ENCODE measurements at places on chromosomes 13 and 19. TPM values are rescaled to one million over a fixed set of nuclear protein-coding genes. Genes with fewer than 3 reads are reported as not detected.

SRRM5 gene
- 0.50 TPM for total RNA-seq

PNMA8B gene
- not detected for total RNA-seq

LRRC4B gene
- total RNA-seq: not detected

ZNF729 gene
- not detected for total RNA-seq

FRY gene
- total RNA-seq: 29.4 TPM

CD33 gene
- not detected for total RNA-seq

SPACA4 gene
- 3.4 TPM for total RNA-seq

PARP4 gene
- total RNA-seq: 78.9 TPM

DNA sequence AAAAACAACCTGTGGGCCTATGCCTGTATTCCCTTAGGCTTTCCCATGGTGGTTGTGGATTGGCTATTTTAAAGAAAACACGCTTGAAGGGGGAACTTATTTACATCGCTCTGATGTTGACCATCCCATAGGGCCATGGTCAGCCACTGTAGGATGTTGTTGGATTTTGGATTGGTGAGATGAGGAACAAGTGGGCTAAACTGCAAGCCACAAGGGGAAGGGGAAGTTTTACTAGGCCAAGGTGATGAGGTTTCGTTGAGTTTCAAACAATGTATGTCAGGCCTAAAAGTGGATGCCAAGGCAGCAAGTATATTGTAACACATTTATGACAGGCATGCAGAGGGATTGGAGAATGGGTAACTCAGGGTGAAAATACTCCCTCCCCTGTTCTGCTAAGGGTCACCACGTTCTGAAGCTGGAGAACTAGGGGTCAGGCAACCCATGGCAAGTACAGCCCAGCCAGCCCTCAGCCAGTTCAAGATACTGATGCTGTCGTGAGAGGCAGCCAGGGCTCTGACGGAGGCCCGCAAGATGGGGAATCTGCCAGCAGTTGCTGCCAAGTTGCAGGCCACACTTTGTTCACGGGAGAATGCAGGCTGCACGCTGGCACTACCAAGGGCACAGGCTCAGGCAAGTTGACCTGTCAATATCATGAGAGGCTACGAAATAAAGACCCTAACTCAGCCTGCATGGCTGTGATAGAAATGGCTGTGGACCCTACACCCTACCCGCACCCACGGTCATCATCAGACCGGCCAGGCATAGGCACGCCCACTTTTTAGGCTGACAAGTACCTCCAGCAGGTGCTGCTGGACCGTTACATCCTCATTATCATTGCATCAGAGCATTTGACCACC is 11.1 kb downstream of the IRGC start:
- peak; percentile 8 for DNase-seq

DNA sequence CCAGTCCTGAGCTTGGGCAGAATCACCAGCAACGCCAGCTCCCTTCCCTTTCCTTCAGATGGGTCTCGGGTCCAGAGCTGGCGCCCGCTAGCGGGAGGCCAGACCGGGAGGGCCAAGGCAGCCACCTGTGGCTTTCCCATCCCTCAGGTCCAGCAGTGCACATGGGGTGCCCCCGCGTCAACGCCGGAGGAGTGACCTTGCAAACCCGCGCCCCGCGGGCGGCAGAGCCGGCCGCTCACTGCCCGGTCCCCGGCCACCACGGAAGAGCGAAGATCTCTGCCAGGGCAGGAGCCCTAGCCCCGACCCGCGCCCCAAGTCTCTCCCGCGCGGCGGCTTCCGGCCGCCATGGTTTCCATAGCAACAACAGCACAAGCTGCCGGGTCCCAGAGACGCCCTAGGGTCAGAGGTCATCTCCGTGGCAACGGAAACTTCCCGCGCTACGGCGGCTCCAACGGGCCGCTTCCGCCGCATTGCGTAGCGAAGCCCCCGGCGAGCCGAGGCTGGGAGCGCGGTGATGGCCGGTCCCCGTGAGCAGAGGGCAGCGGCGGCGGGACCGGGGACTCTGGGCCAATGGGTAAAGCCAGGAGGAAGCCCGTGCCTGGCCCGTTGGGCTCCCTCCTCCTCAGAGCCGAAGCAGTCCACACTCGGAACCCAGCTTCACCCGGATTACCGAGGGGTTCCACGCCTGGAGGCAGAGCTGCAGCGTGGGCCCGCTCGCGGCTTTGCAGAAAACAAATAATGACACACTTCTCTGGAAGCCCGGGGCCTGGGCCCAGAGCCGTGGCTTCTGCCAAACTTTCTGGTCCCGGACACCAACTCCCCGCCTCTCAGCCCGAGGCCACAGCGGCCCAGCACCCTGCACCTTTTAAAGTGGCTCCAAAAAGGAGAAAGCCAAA is 7.4 kb downstream of the FGF14 start:
- DNase-seq: no peak

DNA sequence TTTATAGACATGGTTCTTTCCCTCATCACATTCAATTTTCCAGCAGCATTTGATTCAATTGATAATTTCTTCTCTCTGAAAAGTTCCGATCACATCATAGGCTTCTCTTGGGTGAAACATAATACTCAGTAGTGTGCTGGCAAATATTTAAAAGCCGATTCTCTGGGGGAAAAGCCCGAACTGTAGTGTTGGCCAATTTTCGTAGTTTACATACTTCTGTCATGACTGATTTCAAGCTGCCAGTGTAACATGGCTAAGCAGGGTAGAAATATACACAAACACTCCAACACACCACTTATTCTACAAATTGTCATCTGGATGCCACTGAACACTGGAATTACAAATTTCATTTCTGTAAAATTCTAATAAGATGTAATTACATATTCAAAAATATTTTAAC is 56.1 kb upstream of the FREM2 start:
- DNase-seq: no peak

DNA sequence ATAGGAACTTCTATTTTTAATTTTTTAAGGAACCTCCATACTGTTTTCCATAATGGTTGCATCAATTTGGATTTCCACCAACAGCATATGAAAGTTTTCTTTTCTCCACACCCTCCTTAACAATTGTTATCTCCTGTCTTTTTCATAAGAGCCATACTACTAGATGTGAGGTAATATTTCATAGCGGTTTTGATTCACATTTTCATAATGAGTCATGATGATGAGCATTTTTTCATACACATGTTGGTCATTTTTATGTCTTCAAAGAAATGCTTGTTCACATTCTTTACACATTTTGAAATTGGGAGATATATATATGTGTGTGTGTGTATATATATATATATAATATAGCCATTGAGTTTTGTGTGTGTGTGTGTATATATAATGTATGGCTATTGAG is 420.3 kb upstream of the PCDH9 start:
- DNase-seq: no peak

DNA sequence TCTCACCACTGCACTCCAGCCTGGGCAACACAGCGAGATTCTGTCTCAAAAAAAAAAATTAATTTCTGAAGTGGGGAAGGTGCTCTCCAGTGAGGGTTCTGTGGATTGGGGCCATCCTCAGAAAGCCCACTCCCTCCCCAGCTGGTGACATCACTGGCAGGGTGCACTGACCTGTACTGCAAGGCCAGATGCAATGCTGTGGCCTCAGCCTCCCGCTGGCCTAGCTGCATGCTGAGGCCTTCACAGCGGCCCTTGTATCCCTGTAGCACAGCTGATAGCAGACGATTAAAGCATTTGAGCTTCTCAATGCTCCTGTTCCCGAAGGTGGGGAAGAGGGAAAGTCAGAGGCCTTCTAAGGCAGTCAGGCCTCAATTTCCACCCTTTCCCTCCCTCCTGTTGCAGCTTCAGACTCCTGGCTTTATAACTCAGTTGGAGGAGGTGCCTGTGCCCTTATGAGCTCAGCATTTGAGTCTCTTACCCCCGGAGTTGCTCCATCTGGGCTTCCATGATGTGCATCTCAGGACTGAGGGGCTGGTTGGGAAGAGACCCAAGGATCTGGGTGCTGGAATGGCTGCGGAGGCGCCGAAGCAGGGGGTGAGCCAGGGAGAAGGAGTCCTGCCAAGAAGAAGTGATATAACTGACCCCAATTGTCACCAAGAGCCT is 5.3 kb downstream of the USHBP1 start:
- no peak for DNase-seq

DNA sequence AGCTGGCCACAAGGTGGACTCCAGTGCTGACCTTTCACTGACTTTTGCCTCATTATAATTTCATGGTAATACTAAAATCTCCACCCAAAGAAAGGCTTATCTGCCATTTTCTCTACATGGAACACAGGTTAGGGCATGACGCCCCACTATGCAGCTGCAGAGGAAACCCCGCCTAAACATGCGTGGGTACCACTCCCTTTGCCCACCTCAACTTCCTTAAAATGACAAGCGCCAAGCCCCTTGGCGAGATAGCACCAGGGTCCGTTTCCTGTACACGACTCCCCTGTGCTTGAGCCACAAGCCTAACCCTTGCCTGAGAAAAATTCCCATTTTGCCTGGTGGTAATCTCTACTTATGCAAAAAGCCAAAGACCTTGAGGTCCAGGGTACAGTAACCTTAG is 36.0 kb upstream of the PABPC3 start:
- DNase-seq: no peak

DNA sequence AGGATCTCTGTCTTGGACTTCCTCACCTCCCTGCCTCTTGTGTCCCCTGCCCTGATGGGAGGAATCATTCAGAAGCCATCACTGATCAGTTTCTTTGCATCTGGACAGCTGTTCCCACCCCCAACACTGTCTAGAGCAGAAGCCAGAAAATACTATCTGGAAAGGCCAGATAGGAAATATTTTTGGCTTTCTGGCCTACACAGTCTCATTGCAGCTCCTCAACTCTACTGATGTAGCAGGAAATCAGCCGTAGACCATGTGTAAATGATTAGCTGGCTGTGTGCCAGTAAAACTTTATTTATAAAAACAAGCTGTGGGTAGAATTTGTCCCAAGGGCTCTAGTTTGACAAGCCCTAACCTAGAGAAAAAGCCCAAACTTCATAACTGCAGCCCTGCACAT is 5.6 kb downstream of the SIGLEC7 start:
- DNase-seq: no peak

DNA sequence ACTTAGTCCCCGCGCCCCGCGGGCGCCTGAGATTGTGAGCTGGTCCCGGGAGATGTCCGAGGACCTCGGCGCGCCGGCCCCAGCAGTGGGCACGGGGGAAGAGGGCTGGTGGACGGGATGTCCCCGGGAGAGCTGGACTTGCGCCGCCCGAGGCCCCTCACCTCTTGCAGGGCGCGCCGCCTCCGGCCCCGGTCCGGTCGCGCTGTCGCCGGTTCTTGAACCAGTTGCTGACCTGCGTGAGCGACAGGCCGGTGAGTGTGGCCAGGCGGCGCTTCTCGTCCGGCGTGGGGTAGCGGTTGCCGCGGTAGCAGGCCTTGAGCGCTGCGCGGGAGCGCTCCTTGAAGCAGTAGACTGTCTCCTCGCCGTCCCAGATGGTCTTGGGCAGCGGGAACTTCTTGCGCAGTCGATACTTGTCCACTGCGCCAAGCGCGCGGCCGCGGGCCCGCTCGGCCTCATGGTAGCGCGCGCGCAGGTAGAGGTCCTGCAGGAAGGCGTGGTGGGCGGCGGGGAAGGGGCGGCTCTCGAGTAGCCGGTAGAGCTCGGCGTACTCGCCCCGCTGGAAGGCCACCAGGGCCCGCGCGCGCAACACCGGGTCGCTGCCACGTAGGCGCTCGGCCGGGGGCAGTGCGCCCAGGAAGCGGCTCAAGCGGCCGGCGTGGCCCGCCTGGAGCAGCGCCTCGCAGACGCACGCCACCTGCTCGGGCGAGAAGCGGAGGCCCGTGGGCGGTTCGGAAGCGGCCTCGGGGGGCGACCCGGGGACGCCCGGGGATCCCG is 984 bp downstream of the SIX5 start:
- DNase-seq: peak; percentile 85

DNA sequence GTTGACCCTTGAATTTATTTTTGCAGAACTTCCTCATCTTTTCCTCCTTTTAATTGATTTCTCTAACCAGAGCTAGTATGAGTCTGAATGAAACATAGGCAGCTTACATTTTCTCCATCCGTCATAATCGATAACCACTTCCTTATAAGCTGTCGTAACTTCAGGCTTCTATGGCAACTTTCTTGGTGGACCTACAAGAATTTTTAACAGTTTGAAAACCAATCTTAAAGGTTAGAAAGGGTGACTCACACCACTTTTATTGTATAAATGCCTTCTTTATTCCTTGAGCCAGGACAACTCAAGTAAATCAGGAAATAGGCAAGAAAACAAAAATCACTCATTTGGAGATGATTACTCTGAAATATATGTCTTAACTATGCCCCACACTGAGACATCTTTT is 105.7 kb upstream of the KL start:
- peak; percentile 57 for DNase-seq

- DNase-seq: peak; percentile 37
Observed at GRCh38 chr13:27915301-27916207, 4.2 kb upstream of the PDX1 start.

- peak; percentile 84 for DNase-seq
Observed at GRCh38 chr19:18000915-18001776, 6.8 kb upstream of the ARRDC2 start.

Measured in HT-29 (cell line).